ENCODE measurements at places on chromosomes 2 and 18.

DNA sequence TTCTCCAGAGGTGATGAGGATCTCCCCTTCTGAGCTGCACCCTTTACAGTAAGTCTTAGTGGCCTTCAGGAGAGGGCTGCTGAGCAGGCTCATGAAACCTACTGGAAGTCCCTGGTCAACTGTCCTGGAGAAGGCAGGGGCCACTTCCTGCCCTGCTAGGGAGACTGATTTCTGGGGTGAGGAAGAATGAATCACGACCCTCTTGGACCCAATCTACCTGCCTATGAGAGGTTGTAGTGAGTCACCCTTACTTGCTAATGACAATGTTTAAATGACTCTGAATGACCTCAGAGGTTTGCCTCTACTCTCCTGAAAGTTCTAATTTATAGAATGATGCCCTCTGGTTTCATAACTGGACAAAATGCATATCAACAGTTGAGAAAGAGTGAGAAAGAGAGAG, 79.4 kb upstream of the FAM136A start:
- no peak for DNase-seq

GRCh38 chr2:187554011-187554703, at the start of gene TFPI:
Gene TFPI, minus strand, starts transcription at chr2:187554435. Its CDS starts 50,667 bp downstream, at chr2:187503768.
- no peak for DNase-seq

DNA sequence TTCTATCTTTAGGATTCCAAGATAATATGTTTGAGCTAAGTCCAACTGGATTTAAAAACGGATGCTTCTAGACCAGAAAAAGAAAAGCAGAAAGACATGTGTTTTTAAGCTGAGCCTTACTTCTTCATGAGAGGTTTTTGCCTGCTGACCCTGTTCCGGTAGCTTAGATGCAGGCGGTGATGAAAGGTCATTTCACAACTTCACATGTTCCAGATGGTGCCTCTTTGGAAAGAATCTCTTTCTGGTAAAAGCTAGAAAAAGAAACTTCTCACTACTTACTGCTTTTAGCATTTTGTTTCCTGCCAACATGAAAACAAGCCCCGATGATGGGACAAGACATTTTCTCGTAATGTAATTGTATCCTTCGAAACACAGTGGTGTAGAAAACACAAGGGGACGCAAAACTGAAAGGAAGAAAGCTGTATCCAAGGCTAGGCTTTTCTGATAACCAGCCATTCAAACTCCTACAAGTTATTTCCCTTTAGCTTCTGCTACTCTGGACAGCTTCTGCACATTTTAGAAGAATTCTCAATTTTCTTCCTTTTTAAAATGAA, 407.3 kb upstream of the LYPD1 start:
- DNase-seq = no peak

- no peak for DNase-seq
Measured at GRCh38 chr2:103183061-103183460, 421.2 kb downstream of the TMEM182 start.

GRCh38 chr18:70380915-70381896, 92.4 kb downstream of the SOCS6 start:
- DNase-seq = no peak

GRCh38 chr2:219789476-219789875, 162.0 kb downstream of the SLC4A3 start:
- no peak for DNase-seq

GRCh38 chr2:158024288-158024898, 77.3 kb upstream of the UPP2 start:
- no peak for DNase-seq

DNA sequence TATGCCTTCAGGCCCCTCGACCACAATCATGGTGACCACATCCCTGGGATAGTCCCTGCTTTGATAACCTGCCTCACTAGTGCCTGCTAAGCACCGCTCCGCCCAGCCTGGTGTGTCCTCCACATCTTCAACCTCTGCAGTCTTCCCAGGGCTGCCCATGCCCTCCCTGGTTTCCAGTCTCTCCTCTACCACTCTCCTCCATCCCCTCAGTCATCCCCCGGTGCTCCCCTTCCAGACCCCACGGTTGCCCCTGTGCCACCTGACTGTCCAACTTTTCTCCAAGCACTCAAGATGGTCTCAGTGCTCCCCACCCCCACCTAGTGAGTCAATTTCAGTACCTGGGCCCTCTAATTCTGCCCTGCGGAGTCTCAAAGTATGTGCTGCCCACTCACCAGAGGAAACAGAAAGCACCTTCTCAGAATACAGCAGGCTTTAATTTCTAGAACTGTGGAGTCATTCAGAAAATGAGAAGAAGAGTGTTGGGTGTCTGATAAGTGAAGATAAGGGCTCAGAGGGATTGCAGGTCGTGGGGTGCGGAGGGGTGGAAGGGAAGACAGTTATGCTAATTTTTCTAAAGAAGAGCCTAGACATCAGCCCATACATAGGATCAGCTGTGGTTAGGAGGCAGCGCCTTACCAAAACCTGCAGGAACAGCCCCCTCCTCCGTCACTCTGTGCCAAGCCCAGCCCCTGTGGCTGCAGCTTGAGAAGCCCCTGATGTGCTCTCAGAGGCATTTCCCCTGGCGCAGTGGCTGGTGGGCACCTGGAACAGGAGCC, 53.6 kb upstream of the CAB39 start:
- peak; percentile 65 for DNase-seq
